ENCODE measurements at places on chromosomes 11 and 22.

DNA sequence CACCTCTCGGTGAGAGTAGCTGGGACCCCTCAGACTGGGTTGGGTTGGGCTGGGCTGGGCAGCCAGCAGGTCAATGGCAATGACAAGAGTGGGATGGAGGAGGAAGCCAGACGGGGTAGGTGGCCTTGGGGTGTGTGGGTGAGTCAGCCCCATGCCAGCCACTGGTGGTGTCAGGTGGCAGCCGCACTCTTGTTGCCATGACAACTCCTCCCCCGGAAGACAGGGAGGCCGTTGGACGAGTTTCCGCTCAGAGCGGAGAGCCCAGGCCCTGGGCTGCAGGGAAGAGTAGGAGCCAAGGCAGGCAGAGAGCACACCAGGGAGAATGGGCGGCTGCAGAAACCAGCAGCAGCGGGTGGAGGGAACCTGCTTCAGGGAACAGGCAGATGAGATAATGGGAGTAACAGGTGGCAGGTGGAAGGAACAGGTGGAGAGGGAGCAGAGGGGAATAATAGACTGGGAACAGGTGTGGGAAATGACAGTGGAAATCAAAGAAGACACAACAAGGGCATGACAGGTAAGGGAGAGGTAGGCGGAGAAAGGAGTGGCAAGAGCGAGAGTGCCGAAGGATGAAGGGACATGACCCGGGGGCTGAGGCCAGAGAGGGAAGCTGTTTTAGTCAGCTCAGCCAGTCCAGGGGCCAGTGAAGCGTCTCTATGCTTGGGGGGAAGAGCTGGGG, 8.7 kb downstream of the SPTBN2 start:
- peak; percentile 51 for DNase-seq

DNA sequence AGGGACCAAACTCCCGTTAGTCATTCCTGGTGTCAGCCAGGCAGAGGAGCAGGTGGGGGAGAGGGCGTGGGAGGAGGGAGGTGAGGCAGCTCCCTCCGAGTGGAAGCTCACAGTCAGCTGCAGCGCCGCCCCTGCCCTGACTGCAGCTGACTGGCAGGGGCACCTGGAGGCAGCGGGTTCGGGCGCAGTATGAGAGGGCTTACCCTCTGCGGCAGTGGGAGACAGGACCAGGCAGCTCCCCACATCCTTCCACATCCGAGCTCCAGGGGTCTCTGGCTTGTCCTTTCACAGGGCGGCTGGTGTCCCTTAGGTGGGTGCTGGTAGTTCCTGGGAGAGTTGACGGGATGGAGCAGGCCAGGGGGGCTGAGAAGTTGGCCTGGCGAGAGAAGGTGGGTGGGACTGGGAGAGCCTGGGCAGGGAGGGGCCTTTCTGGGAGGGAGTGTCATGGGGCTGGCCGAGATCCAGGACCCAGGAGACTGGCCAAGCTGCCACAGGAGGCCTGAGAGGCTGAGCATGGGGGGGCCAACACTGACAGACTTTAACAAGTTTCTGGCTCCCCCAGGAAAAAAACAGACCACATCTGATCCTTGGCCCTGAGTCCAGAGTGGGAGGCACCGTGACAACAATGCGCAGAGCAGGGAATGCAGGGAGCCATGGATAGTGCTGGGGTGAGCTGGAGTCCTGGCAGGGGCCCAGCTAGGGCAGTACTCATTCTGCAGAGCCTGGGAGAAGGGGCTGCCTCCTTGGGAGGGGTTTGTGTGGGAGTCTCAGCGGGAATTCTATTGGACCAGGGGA, 4.9 kb downstream of the ADORA2A start:
- peak; percentile 71 for DNase-seq

DNA sequence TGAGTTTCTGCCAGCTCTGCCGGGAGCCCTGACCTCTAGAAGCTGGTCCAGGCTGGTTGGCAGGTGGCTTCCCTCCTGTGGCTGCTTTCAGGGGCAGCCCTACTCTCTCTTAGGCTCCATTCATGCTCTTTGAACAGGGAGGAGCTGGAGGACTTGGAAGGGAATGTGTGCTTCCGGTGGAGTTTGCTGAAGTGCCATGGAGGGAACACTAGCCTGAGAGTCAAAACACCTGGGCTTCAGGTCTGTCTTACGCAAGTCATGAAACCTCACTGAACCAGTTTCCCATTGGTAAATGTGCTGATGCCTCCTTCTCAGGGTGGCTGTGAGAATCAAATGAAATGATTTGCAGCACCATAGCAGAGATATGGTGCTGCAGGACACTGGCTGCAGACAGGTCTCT, 224.5 kb downstream of the KIRREL3 start:
- DNase-seq: no peak

GRCh38 chr11:85724748-85725465, 38.9 kb upstream of the CCDC89 start:
- DNase-seq: no peak

DNA sequence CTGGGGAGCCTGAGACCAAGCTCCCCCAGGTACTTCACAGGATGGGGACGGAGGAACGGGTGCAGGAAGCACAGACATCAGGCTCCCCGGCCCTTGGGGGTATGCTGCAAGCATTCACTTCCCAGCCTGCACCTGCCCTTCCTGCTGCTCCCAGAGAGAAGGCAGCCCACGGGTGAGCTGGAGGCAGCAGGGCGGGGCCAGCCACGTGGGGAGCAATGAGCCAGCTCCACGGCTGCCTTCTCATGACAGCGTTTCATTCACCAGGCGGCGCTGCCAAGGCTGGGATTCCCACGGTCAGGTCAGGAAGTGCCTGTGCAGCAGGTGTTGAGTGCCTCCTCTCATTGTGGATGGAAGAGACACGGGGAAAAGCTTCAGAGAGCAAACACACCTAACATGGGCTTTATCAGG, 14.5 kb upstream of the PHLDA2 start:
- peak; percentile 72 for DNase-seq

DNA sequence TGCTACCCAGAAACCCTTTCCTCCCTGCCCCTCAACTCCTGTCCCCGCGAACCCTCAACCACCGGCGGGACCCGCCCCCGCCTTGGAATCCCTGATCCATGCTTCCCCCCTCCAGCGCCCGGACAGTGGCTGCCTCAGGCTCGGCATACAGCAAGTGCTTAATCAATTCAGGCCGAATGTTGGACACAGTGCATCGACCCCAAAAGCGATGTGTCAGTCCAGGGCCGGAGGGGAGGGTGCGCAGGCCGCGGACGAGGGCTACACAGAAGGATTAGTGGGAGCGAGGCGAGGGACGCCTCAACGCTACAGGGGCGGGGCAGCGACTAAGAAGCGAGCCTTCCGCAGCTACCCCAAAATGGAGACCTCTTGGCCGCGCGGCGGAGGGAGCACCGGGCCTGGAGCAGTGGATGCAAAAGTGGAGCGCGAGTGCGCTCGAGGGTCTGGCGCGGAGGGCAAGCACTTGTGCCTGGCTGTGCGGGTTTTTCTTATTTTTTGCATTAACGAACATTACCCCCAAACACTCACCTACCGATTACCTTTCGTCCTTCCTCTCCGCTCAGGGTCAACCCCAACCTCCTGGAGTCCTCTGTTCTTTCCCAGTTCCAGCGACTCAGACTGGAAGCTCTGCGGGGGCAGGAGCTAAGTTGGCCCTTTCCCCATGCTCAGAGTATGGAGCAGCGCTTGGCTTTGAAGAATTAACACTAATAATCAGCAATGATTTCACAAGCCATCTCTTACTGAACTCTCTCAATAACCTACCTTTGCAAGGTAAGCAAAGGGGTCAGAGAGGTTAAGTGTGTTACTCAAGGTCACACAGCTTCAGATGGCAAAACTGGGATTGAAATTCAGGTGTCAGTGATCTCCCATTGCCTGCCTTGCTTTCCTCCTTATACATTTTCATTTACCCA, 30.0 kb upstream of the WNT11 start:
- DNase-seq: peak; percentile 63

GRCh38 chr11:121497176-121497998, 44.6 kb upstream of the SORL1-AS1 start:
- DNase-seq: peak; percentile 17

- no peak for DNase-seq
Measured at GRCh38 chr11:92227959-92228935, 3.6 kb downstream of the FAT3 start.

GRCh38 chr11:76763573-76764346, 19.4 kb upstream of the TSKU start:
- DNase-seq: no peak

DNA sequence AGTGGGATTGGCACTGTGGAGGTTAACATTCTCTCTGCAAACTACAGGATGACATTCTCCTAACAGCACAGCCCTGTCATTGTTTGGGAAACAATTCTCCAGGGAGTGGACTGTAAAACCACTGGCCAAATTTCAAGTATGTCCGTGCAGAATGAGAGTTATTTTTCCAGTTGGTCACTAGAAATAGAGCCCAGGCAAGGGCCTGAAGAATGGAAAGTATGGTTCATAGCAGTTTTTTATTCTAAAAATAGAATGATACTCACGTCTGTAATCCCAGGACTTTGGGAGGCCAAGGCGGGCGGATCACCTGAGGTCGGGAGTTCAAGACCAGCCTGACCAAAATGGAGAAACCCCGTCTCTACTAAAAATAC, 39.0 kb upstream of the CD44 start:
- DNase-seq: no peak

GRCh38 chr11:121449626-121450025, 2.5 kb upstream of the SORL1 start:
- DNase-seq: no peak

DNA sequence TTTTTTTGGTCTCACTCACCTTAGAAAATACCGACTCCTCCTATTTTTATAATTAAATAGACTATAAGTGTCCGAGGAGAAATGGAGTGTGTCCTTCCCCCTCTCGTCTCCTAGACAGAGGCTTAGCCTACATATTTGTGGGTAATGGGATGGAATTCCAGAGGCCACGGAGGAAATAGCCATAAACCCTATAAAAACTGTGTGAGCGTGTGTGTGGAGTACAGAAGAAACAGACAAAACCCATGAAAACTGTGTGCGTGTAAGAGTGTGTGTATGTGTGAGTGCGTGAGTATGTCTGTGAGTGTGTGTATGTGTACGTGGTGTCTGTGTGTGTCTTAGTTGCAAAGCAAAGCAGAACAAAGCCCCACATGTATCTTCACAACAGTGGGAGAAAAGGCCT, 883.5 kb downstream of the OPCML start:
- no peak for DNase-seq

DNA sequence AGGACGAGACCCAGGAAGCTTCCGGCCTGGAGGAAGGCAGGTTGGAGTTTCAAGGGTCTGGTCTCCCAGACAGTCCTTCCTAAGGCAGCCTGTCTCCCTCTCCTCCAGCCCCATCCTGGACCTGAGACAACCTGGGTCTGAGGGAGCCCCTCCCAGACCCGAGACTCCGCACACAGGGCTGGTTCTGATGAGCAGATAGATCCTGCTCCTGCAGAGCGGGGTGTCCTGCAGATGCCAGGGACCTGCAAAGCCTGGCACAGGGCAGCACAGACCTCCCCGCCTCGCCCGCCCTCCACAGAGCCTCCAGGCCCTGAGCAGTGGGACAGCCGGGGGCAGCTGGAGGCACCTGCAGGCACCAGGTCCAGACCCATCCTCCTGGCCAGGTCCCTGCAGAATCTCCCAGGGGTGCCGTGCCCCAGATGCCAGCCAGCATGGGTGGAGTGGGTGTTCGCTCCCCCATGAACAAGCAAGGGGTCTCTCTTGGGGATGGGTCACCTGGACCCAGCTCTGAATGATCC, 7.8 kb downstream of the PIM3 start:
- DNase-seq: no peak

DNA sequence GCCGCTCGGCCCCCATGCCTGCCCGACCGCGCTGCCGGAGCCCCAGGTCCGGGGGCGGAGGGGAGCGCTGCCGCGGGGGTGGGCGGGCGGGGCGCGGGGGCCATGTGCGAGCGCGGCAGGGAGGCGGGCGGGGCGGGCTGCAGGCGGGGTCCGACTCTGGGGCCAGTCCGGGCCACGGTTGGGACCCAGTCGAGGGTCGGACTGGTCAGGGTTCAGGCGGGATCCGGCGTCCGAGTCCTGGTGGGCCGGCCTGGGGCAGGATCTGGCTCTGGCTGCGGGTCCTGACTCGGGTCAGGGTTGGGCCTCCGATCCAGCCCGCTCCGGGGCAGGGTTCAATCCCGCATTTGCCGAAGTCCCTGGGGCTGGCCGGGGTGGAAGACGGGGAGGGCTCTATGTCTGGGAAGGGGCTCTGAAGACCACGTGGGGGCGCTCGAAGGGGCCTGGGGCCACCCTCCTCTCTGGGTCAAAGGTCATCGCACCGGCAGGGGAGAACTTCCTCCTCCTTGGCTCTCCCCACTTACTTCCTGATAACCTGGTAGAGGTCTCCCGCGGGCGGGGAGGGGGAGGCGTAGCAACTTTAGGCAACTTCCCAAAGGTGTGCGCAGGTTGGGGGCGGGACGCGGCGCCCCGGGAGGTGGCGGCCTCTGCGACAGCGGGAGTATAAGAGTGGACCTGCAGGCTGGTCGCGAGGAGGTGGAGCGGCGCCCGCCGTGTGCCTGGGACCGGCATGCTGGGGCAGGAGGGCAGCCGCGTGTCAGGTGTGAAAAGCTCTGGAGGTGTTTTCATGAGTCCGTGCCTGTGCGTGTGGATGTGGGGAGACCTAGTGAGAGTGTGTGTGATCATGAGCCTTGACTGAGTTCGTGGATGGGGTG, 603 bp downstream of the ESRRA start:
- peak; percentile 89 for DNase-seq

- DNase-seq: no peak
Measured at GRCh38 chr11:128328955-128329551, 258.3 kb downstream of the ETS1 start.

- DNase-seq: no peak
Measured at GRCh38 chr11:96335388-96335787, 7.6 kb downstream of the MAML2 start.

DNA sequence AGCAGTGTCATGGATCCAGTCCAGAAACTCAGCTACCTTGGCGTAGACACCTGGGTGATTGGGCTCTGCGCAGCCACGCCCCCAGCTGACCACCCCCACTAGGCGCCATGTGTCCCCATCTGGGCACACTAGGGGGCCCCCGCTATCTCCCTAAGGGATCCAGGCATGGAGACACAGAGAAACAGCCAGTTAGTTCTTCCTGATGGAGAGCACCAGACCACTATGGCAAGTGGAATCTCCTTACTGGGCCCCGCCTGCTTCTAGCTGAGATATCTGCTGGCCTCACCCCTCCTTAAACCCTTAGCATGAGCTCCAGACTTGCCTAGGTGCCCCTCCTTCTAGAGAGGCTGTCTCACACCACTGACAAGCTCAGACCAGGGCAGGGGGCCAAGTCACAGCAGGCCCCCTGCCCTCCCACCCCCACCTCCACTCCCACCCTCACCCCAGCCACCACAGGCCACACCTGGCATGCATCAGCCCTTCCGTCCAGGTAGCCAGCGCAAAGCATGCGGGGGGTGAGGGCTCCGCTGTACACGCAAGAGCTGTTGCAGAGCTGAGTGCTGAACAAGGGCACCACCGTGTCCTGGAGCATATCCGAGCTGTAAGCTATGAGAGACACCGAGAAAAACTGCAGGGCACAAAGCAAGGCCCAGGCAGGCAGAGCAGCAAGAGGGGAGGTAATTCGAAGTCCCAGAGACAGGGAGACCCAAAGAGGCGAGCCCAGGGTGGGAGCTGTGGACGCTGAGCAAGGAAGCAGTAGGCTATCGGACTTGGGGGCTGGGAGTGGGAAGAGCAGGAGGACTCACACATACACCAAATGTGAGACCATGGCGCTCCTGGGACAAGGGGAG, 16.1 kb downstream of the TMPRSS5 start:
- no peak for DNase-seq

- no peak for DNase-seq
Measured at GRCh38 chr11:112632866-112633505, 328.2 kb upstream of the NCAM1 start.

Measured in transverse colon (tissue), 4 donors.